ENCODE measurements at places on chromosomes 12 and 14.

GRCh38 chr14:89365061-89365801 lies 51.8 kb downstream of the FOXN3 start:
- no peak for DNase-seq
- peaks cover 4% of the 10 kb centered on the region for H3K4me1 ChIP-seq
- H3K27me3 ChIP-seq = no peaks in the 10 kb centered on the region

DNA sequence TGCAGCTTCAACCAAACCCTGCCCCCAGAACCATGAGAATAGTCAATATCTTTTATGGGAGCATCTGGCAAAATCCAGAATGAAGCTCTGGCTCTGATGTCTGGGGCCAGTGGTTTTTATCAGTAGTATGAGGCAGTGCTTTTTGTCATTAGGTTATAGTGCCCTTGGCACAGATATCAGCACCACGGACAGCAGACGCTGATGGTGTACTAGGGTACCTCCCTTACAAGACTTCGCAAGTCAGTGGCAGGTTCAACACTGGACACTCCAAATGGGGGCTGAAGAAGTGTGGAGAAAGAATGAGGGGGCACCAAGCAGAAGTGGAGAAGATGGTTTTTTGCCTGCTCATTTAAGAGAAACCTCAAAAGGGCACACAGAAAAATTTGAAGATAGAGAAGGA lies 68.2 kb upstream of the E2F7 start:
- H3K36me3 ChIP-seq = no peaks in the 10 kb centered on the region
- no peak overlapping the region for H3K27ac ChIP-seq
- peak; percentile 13 for DNase-seq

GRCh38 chr14:77032491-77032843 lies 4.0 kb upstream of the IRF2BPL start:
- peak overlapping the region; percentile 99 for H3K27ac ChIP-seq
- peak overlapping the region; percentile 62 for H3K4me3 ChIP-seq
- no peak for DNase-seq
- peaks cover 79% of the 10 kb centered on the region for H3K4me1 ChIP-seq
- H3K27me3 ChIP-seq = no peaks in the 10 kb centered on the region

- H3K27me3 ChIP-seq = no peaks in the 10 kb centered on the region
- no peak for DNase-seq
- no peaks in the 10 kb centered on the region for H3K36me3 ChIP-seq
- no peak overlapping the region for H3K4me3 ChIP-seq
Observed at GRCh38 chr14:95770777-95771176, 56.9 kb upstream of the TCL1A start.

- H3K27me3 ChIP-seq = no peaks in the 10 kb centered on the region
- no peaks in the 10 kb centered on the region for H3K4me1 ChIP-seq
- no peak overlapping the region for H3K4me3 ChIP-seq
- DNase-seq = no peak
- no peaks in the 10 kb centered on the region for H3K36me3 ChIP-seq
- no peak overlapping the region for H3K27ac ChIP-seq
Observed at GRCh38 chr12:32069071-32069470, 37.6 kb upstream of the BICD1 start.

DNA sequence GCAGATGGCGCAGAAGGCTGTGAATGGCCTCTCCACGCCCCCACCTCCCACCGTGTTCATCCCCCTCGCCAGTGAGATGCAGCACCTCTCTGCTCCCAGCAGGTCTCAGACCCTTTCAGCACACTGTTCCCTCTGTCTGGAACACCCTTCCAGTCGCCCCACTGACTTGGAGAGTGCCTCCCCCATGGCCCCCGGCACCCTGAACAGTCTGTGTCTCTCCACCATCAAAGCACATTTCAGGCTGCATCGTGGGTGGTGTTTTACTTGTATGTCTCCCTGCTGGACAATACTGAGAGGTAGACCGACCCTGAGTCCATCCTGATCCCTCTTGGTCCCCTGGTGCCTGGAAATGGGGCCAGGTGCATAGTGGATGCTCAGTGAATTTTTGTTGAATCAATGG lies 34.9 kb downstream of the CACNA2D4 start:
- H3K27me3 ChIP-seq = no peaks in the 10 kb centered on the region
- no peak overlapping the region for H3K27ac ChIP-seq
- no peak overlapping the region for H3K4me3 ChIP-seq
- no peak for DNase-seq
- no peaks in the 10 kb centered on the region for H3K36me3 ChIP-seq

DNA sequence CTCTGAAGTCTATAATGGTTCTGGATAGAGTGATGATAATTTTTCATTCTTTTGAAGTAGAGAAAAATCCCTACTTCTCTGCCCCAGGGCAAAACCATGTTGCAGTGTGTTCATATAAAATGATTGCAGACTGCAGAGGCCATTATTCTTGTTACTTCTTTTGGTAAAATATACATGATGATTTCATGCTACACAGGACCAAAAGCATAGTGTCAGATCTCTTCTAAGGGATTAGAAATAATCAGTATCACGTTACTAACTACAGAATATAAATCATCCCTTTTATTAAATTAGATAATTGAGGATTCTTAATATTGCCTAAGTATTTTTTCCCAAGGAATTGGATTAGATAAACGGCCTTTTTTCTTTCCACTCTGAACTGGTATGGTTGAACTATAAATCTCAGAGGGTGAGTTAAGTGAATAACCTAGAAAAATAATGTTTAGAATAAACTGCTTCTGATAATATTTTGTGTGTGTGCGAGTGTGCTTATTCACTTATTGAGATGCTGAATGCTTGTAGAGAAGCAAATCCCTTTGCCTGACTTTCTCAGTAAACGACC lies 156.2 kb downstream of the EFCAB11 start:
- no peaks in the 10 kb centered on the region for H3K27me3 ChIP-seq
- H3K27ac ChIP-seq = no peak overlapping the region
- peaks cover 5% of the 10 kb centered on the region for H3K4me1 ChIP-seq
- no peak for DNase-seq
- H3K36me3 ChIP-seq = no peaks in the 10 kb centered on the region

DNA sequence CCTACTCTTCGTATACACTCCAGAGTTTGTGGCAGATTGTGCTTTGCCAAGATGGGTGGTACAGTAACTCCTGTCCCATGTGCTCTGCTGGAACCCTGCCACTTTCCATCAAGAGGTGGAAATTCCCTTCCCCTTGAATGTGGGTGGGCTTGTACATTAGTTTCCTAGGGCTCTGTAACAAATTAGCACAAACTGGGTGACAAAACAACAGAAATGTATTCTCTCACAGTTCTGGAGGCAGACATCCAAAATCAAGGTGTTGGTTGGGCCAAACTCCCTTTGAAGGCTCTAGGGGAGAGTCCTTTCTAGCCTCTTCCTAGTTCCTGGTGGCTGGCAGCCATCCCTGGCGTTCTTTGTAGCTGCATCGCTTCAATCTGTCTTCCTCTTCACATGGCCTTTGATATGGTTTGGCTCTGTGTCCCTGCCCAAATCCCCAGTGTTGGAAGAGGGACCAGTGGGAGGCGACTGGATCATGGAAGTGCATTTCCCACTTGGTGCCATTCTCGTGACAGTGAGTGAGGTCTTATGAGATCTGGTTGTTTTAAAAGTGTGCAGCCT lies 117.5 kb downstream of the VRK1 start:
- no peaks in the 10 kb centered on the region for H3K36me3 ChIP-seq
- no peak for DNase-seq
- no peak overlapping the region for H3K27ac ChIP-seq
- H3K4me3 ChIP-seq = no peak overlapping the region
- no peaks in the 10 kb centered on the region for H3K27me3 ChIP-seq
- H3K4me1 ChIP-seq = no peaks in the 10 kb centered on the region

DNA sequence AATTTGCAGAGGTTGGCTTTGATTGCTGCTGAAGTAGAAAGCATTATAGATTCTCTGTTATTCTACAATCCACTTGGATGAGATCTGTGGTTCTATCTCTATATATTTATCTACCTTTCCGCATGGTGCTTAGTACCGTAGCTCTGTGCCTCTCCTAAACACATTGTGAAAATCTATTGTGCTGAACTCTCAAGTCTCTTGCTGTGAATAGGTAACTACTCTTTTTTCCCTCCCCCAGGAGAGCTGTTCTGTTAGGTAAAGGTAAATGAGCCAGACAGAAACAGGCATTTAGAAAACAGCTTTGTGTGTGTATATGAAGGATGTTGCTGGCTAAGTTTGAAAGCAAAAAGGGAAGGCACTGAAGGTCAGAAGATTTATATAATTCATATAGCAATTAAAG lies 112.6 kb downstream of the BRMS1L start:
- H3K27me3 ChIP-seq = no peaks in the 10 kb centered on the region
- no peak overlapping the region for H3K27ac ChIP-seq
- no peak for DNase-seq
- no peaks in the 10 kb centered on the region for H3K36me3 ChIP-seq
- no peak overlapping the region for H3K4me3 ChIP-seq

DNA sequence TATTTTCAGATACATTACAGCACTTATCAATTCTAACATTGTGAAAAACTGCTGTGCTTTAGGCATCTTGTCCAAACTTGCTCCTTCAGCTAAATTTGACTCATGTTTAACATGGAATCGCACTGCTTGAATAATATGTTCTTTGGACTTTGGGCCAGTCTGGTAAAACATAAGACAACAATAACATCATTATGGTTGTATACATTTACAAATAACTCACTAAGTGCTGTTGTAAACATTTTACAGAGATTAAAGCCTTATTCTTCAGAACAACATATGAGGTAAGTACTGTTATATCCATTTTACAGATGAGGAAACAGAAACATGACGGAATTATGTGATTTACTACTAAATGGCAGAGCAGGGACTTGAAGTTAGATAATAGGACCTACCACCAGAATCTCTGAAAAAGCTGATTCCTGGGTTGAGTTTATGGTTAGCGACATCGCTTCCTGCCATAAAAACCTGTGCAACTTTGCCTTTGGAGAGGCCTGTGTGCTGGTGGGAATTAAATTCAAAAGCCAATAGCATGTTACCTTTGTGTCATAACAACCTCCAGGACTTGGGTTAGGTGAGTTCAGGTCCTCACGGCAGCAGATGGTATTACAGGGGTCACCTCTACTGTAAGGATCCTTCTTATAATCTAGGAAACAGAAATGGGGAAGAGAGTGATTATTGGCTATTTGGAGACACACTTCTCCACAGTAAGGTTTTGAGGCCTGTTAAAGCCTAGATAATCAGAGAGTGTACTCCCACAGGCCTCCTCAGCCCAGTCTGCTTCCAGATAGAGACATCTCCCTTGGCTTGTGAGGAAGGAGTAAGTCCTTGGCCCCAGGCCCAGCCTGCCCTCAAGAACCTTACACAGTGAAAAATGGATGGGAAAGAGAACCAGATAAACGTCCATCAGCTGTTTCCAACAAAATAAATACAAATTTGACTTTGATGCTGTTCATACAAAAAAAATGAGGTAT lies 61.8 kb downstream of the PLBD1 start:
- no peak overlapping the region for H3K4me3 ChIP-seq
- H3K4me1 ChIP-seq = no peaks in the 10 kb centered on the region
- no peaks in the 10 kb centered on the region for H3K27me3 ChIP-seq
- no peak overlapping the region for H3K27ac ChIP-seq
- H3K36me3 ChIP-seq = peaks cover 38% of the 10 kb centered on the region
- no peak for DNase-seq

DNA sequence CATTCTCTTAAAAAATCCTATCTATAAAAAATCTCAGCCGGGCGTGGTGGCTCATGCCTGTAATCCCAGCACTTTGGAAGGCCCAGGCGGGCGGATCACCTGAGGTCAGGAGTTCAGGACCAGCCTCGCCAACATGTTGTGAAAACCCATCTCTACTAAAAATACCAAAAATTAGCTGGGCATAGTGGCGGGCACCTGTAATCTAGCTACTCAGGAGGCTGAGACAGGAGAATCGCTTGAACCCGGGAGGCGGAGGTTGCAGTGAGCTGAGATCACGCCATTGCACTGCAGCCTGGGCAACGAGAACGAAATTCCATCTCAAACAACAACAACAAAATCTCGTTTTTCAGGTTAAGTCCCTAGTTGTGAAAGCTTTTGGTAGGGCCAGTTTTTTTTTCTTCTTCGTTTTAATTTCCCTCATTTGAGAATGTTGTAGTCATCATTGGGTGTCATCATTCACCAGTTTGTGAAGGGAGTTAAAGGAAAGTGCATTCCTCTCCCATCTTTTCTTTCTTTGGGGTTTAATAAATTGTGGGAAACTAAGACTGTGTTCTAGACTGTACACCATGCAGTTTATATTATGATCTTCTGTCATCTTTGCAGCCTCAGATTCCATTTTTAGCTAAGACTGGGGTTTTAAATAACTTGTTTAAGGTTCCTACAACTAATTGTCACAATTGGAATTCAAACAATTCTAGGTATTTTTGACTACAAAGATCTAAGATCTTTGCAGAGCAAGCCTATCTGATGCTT lies 23.9 kb downstream of the MDM2 start:
- no peak for DNase-seq
- no peak overlapping the region for H3K27ac ChIP-seq
- H3K4me1 ChIP-seq = no peaks in the 10 kb centered on the region
- H3K4me3 ChIP-seq = no peak overlapping the region

DNA sequence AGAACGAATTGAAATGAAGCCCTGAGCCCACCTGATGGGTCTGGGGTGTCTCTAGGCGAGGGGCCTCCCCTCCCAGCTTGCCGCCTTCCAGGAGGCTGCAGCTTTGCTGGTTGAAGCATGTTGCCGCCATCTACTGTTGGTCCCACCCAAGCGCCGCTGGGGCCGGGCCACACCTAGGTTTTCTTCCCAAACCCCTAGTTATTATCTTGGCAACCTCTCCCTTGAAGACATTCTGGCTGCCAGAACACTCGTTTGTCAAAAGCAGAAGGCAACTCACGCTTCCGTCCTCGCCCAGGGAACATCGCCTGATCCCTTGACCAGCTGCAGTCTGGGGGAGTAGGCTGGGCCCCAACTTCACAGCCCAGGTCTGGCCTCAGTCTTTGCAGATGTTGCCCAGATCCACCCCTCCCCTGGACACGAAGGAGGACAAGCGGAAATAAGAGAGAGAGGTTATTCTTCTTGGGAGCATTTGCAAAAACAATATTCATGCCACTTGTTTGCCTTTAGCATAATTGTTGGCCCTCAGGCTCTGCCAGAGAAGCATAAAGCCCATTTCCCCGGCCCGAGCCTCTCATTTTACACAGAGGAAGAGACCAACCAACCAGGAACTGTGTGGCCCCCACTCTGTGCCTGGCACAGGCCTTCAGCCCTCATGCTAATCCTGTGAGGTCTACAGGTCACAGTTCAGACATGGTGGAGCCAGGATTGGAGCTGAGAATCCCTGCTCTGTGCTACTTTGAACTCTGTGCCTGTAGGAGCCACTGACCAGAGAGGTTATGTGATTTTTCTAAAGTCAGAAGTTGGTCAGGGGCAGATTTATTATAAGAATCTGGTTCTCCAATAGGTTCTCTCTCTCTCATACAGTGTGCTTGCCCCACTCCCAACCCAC lies 6.8 kb downstream of the EMP1 start:
- H3K36me3 ChIP-seq = no peaks in the 10 kb centered on the region
- peak overlapping the region; percentile 98 for H3K27ac ChIP-seq
- peaks cover 58% of the 10 kb centered on the region for H3K4me1 ChIP-seq
- peak; percentile 65 for DNase-seq
- no peaks in the 10 kb centered on the region for H3K27me3 ChIP-seq

DNA sequence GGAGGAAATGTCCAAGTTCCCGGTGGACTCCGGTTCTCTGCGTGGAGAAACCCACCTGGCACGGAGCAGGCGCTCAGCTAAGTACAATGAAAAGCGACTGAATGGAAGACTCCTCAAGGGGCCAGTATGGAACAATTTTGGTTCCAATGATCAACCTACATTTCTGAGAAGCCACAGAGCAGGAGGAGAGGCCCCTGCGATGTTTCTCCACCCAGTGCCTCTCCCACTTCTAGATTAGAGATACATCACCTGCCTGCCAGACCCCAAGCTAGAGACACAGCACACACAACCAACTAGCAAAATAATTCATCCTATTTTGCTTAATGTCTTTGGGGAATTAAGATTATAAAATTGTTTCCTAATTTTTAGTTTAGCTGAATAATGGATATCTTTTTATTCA lies 38.8 kb downstream of the ATG14 start:
- no peak overlapping the region for H3K4me3 ChIP-seq
- peaks cover 6% of the 10 kb centered on the region for H3K36me3 ChIP-seq
- H3K27ac ChIP-seq = no peak overlapping the region
- H3K27me3 ChIP-seq = no peaks in the 10 kb centered on the region
